ENCODE measurements at places on chromosomes 1 and 21. TPM values are rescaled to one million over a fixed set of nuclear protein-coding genes. Genes with fewer than 3 reads are reported as not detected.

Gene FGR
- total RNA-seq, result 0.17 TPM

Gene LAX1
- not detected for total RNA-seq

Gene POGK
- 19.5 TPM for total RNA-seq

Gene SLC6A9
- 7.4 TPM for total RNA-seq

Gene SNX7
- total RNA-seq, result 46.5 TPM
